HL-60 (cell line): ENCODE measurements at places on chromosomes 4 and X.

DNA sequence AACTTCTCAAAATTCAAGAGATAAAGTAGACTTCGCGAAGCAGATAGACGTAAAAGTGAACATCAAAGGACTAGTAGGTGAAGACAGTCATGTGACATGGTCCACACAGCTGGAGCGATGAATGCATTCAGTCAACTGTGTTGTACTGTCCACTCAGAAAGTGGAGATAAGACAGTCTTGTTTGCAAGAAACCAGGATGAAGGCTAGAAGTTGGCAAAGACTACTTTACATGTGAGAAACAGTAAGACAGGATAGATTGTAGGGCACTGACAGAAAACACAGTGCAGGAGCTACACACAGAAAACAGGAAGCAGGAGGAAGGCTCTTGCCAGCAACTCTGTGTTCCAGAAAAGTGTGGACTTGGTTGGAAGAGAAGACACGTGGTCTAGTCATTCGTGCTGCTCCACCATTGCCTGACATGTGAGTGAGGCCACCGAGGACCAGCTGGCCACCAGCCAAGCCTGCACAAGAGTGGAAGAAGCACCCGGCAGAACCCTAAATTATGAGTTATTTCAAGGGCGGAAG, 78.9 kb downstream of the FAT1 start:
- DNase-seq: no peak

GRCh38 chr4:9979101-9979701, 42.1 kb downstream of the SLC2A9 start:
- DNase-seq: no peak

DNA sequence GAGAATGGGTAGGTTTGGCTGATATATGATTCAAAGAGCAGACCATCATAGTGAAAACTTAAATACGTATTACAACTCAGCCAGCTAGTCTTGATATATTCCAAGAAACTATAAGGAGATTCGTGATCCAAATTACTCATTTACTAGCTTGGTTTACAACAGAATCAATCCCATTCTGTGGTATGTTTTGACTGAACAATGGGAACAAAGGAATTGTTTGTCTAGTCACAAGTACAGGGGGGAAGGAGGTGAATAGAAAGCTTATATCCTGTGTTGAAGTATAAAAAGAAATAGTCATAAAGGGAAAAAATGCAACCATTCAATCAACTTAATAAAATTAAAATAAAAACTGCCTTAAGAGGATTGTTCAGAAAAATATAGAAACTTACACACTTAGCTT, 17.0 kb downstream of the C4orf54 start:
- no peak for DNase-seq

DNA sequence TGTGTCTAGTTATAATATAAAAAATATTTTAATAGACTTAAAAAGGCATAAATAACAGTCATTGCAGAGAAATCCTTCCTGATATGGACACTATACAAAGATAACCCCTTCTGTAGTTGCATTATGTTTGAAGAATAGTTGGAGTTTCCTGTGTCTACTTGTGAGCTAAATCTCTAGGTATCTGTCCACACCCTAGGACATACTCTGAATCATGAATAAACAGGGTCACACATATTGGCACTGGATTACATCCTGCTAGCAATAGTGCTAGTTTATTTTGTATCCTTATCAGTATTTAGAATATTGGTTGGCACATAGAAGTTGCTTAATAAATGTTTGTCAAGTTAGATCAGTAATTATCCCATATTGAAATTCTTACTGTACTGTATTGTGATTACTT, 173.9 kb downstream of the GRXCR1 start:
- no peak for DNase-seq

DNA sequence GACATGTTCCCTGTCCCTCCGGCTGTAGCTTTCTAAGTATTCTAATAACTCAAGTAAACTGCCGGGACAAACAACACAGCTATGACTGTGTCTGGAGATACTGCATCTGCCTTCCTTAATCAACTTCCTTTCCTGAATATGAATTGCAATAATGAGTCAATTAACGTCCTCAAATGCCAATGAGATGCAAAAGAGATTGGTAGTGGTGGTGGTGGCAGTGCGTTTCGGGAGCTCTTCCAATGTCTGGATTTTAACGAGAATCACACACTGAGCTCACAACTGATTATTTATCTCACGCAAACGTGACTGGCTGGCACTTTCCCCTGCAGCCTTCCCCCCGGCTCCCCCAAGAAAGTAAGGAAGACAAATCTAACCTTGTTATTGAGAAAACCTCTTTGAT, 226.1 kb upstream of the GK2 start:
- no peak for DNase-seq

GRCh38 chrX:68835468-68835867, 6.6 kb downstream of the EFNB1 start:
- no peak for DNase-seq

GRCh38 chrX:42696536-42697124, 81.3 kb downstream of the PPP1R2C start:
- DNase-seq: no peak

- DNase-seq: no peak
Measured at GRCh38 chrX:130682990-130683389, 220.0 kb downstream of the ENOX2 start.

DNA sequence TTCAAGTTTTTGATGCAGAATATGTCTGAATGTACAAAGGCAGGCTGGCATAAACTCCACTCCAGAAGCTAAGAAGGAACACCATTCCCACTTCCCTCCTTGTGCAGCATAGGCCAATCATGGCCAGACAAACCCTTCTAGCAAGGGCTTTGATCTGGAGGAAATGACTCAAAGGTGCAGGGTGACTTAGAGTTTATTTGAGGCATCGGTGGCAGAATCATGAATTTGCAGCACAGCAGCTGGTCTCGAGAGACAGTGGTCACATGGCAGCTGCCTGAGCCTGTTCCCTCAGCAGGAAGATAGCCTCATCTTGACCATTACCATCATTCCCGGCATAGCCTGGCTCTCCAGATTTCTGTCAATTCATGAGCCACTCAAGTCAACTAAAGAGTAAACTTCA, 154.5 kb downstream of the ATP10D start:
- DNase-seq: no peak

- no peak for DNase-seq
Measured at GRCh38 chr4:186755550-186756519, 32.2 kb upstream of the FAT1 start.

DNA sequence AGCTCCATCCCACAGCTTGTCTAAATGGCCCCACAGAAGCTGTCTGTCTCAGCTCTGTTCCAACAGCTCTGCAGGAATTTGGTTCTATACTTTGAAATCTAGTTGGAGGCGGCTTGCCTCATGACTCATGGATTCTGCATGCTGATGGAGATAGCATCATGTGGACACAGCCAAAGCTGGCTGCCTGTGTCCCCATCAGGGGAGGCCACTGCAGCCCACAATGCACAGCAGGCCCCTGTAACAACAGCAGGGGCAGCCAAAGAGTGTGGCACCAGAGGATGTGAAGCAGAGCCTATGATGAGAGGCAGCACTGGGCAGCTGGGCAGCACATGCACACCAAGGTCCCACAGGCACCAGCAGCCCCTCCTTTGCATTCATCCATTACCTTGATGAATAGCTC, 67.2 kb downstream of the DCAF12L1 start:
- DNase-seq: no peak

DNA sequence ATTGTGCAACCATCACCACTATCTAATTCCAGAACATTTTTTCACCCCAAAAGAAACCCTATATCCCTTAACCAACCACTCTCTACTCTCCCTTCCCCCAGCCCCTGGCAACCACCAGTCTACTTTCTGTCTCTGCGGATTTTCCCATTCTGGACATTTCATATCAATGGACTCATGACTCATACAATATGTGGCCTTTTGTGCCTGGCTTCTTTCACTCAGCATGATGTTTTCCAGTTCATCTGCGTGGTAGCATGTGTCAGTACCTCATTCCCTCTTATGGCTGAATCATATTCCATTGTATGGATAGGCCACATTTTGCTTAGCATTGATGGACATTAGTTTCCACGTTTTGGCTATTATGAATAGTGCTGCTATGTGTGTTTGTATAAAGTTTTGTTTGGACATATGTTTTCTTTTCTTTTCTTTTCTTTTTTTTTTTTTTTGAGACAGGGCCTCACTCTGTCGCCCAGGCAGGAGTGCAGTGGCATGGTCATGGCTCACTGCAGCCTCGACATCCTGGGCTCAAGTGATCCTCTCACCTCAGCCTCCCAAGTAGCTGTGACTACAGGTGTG, 335.4 kb downstream of the BCOR start:
- DNase-seq: no peak

- DNase-seq: no peak
Measured at GRCh38 chr4:31108762-31109161, 388.6 kb downstream of the PCDH7 start.

GRCh38 chr4:80989921-80990544, 40.5 kb upstream of the BMP3 start:
- peak; percentile 20 for DNase-seq

DNA sequence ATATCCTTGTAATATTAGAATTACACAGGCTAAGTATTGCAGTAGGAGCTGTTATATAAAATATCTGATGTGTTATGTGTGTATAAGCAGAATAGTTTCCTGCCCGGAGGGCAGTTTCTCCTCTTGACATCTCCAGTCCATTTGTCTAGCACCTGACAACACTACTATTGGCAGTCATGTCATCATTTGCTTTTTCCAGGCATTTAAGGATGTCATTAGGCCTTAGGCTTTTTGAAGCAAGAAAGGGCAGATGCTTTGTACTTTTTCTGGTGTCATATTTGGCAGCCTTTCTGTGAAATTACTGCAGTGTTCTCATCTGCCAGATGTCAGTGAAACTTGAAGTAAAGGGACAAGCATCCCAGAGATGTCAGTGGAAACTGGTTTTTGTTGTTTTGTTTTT, 2017.6 kb upstream of the IGFBP7 start:
- DNase-seq: no peak

DNA sequence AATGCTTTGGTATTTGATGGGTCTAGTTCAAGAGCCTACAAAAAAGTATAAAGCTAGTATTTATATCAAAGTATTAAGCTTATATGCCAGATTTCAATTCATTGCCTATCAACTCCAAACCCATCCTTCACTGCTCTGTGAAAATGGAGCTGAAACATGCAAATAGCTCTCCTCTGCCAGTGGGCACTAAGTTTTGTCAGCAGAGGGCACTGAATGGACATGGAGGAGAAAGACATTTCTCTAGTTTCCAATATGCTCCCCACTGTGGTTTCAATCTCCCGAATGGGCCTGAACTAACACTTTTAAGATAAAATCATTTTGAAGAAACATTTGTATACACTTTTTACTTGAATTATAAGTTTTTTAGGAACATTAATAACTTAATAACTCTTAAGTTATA, 12.4 kb downstream of the PPID start:
- DNase-seq: no peak

DNA sequence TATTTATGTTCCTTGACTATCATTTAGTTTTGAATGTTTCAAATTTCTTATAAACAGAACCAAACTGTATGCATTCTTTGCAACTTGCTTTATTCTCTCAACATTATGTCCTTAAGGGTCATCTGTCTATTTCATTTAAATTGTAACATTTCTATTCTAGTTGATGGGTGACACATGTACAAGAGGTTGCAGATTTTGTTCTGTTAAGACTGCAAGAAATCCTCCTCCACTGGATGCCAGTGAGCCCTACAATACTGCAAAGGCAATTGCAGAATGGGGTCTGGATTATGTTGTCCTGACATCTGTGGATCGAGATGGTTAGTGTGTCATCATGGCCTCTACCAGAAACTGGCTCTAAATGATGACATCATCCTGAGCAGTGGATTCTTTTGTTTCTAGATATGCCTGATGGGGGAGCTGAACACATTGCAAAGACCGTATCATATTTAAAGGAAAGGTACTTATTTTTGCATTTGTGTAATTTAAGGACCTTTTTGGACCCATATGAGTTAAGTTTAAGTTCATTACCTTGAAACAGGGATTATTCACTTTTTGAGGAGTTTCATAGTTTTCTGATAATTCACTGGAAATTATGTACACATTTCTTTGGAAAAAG, 6.1 kb downstream of the LIAS start:
- no peak for DNase-seq

GRCh38 chrX:130295519-130296296, 27.0 kb upstream of the ZNF280C start:
- no peak for DNase-seq

GRCh38 chr4:81380437-81380836, 91.3 kb downstream of the RASGEF1B start:
- DNase-seq: no peak

DNA sequence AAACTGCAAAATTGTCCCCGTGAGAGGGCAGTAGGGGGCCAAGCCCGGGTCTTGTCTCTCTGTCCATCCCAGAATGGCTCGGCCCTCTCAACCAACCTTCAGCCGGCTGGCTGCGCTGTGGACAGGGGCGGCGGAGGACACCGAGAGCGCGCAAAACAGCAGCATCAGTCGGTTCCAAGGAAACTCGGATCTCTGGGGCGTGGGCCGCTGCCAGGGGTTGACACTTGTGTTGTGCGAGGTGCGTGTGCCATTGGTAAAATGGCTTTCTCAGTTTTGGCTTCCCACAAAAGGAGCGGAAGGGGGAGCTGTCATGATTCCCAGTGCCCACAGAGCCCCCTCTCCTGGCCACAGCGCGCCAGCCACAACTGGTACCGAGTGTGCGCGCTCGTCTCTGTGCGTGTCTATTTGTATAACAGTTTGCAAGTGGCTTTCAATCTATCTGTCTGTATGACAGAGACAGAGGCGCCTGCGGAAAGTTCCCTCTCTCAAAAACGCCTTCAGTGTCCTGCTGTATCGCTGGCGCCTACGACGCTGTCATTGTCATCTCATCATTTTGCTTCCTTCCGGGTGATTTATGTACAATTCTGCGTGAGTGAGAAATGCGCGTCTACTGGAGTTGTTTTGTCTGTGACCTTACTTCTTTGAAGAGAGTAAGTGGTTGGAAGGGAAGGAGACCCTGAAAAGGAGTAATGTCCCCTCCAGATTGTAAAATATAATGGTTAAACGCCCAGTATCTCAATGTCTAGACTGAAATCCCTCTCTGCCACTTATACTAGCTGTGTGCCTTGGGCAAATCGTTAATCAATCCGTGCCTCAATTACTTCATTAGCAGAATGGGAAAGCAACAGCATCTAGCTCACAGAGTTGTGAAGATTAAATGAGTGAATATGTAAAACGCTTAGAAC, 1.8 kb downstream of the DKK2 start:
- DNase-seq: peak; percentile 36

DNA sequence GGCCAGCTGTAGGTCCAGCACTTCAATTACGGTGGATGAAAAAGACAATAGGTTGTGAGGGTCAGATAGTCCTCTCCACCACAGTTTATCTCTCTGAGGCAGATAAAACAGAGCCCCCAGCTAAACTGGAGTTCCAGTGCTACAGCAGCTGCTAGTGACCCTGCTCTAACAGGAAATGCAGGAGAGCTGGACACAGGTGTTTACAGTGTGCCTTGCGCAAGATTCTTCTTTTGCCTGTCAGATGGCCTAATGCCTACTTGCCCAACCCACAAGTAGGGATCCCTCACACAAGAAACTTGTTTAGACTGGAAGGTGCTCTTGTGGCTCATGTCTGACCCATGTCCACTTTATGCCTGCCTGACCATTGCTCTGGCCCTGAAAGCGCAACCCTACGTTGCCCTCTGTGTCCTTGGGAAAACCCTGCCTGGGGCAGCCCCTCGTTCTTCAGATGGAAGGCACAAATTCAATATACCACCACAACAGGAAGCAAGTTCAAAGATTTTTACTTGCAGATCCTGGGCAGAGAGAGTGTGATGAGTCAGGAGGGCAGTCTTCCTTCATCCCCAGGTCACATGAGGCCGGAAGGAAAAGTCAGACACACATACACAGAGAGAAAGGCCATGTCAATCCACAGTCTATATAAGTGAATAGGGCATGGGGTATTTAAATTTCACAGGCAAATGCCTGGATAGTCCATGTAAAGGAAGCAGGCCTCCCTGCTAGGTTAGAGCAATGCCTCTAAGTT, 105.1 kb upstream of the ADGRL3 start:
- no peak for DNase-seq

- no peak for DNase-seq
Measured at GRCh38 chr4:188984518-188984917, 845.3 kb downstream of the TRIML1 start.
